ENCODE measurements at places on chromosomes 12 and 14. TPM values are rescaled to one million over a fixed set of nuclear protein-coding genes. Genes with fewer than 3 reads are reported as not detected.

The PPP1R3E gene
- 2.0 TPM for polyA plus RNA-seq

The FAM90A1 gene
- polyA plus RNA-seq: 0.12 TPM

The CLEC1B gene
- polyA plus RNA-seq: not detected

The RNASE7 gene
- polyA plus RNA-seq: not detected

The IL22 gene
- polyA plus RNA-seq: not detected

The HHIPL1 gene
- not detected for polyA plus RNA-seq

The KRT4 gene
- polyA plus RNA-seq: not detected

DNA sequence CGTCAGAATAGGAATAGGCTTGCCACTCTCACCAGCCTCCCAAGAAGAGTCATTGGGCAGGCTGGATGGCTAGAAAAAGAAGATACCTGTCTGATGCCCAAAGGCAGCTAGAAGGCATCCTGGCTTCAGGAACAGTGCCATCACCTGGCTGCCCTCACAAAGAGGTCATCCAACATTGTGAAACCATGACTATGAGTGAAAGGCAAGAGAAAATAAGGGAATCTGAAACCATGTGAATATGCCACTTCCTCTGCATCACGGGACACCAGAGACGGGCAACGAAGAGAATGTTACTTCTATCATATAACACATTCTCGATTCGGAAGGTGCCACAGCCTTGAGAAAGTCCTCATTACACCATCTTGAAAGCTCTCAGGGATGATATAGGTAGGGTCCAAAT lies 182.0 kb downstream of the DAD1 start:
- DNase-seq: no peak

DNA sequence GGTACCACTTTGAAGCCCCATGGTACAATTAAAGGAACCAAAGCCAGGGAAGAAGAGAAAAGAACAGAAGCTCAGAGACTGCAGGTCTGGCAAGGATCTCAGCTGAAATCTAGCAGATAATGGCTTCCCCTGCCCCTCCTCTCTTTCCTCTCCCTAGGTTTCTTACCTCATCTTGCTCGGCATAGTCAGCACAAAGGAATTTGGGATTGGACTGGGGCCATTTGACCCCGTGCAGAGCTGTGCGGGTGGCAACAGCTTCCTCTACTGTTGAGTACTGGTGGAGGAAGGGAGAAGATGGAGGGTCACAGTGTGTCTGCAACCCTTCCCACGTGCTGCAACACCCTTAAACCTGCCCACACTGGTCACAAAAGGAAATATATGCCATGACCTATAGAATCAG lies 4.7 kb upstream of the CDH24 start:
- DNase-seq: no peak

- no peak for DNase-seq
These were observed 33.1 kb downstream of the DAAM1 start for GRCh38 chr14:59221568-59221967.

- no peak for DNase-seq
These were observed 42.5 kb downstream of the SPRING1 start for GRCh38 chr12:116695464-116695725.

GRCh38 chr12:49518914-49519573 lies 19.8 kb upstream of the KCNH3 start:
- DNase-seq: no peak

GRCh38 chr12:64916411-64917261 lies 92.2 kb downstream of the TBC1D30 start:
- no peak for DNase-seq

GRCh38 chr14:77311217-77311616 lies 9.5 kb downstream of the POMT2 start:
- no peak for DNase-seq

GRCh38 chr12:31523306-31523705 lies 67.6 kb downstream of the DENND5B start:
- DNase-seq: no peak
